Activated naive CD8-positive, alpha-beta T cell treated with anti-CD3 and anti-CD28 coated beads for 36 hours (primary cell): ENCODE measurements at places on chromosomes 7 and 10. TPM values are rescaled to one million over a fixed set of nuclear protein-coding genes. Genes with fewer than 3 reads are reported as not detected.
A peak's percentile ranks its signal among the peaks of the same experiment; 100 is the strongest.

Gene CPA4
- total RNA-seq: not detected

Gene CRHR2
- not detected for total RNA-seq

Gene C10orf95
- total RNA-seq: 0.62 TPM

Gene DRGX
- total RNA-seq: not detected

Gene EIF5AL1
- 3.1 TPM for total RNA-seq

Gene MINDY4
- 1.6 TPM for total RNA-seq

Gene HACD1
- 3.5 TPM for total RNA-seq

Gene MUC3A
- total RNA-seq: not detected

Gene EVX1
- not detected for total RNA-seq

Gene MEIG1
- 1.1 TPM for total RNA-seq

Gene CUL1
- 75.3 TPM for total RNA-seq

Gene RNF32
- 0.66 TPM for total RNA-seq

Gene LIPF
- total RNA-seq: not detected

Gene LRRC61
- 23.5 TPM for total RNA-seq

Gene GCK
- 3.7 TPM for total RNA-seq

GRCh38 chr10:34145715-34146114, 669.4 kb downstream of the PARD3 start:
- no peak for DNase-seq

- DNase-seq: no peak
Measured at GRCh38 chr7:105647591-105647990, 66.3 kb upstream of the EFCAB10 start.

GRCh38 chr7:2663121-2663886, 24.7 kb upstream of the AMZ1 start:
- no peak for DNase-seq

DNA sequence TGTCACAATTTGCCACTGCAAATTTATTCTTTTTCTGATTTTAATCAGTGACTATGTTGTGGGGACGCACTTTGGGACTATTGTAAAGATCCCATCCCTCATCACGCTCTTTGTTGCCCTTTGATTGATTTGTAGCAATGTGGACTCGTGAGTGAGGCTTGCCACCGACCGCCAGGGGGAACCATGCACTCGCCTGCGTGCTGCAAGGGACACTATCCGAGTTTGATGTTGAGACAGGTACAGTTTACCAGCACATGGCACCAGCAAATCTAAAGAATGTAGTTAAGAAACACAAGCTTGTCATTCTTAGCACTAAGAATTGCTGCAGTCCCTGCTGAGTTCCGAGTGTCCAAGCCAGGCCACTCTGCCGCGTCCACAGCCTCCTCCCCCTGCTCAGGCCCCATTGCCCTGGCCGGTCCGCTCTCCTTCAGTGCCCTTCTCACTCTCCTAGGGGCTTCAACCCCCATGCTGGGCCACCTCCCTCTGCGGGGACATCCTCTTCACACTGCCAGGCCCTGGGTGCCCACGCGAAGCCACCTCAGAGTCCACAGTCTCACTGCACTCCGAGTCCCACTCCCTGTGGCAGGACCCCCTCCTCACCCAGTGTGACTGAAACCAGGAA, 2.0 kb upstream of the SFTPA2 start:
- peak; percentile 59 for DNase-seq

DNA sequence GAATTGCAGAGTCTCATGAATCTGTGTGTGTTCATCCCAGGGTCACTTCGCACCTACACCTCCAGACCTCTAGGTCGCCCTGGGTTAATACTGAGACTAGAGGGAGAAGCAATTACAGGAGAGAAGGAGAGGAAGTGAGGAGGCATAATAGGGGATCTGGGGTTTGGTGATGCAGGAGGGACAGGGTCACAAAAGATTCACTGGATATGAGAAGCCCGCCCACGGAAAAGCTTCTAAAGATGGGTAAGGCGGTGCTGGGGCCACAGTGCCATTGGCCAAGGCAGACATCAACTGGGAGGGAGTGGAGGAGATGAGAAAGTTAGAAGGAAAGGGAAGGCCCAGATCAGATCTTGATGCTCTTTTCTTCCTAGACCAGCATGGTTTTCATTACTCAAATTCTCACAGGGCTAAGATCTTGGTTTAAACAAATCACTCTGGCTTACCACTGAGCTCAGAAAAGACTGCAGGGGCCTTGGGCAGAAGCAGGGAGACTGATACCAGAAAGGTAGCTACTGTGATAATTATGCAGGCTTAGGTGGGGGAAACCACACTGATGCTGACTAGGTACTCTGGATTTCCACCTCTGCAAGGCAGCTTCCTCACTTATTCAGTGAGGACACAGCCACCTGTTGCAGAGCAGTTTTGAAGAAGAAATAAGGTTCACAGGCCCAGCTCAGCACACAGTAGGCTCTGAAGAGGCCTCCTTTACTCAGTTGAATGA, 17.4 kb upstream of the ZNF273 start:
- DNase-seq: no peak

DNA sequence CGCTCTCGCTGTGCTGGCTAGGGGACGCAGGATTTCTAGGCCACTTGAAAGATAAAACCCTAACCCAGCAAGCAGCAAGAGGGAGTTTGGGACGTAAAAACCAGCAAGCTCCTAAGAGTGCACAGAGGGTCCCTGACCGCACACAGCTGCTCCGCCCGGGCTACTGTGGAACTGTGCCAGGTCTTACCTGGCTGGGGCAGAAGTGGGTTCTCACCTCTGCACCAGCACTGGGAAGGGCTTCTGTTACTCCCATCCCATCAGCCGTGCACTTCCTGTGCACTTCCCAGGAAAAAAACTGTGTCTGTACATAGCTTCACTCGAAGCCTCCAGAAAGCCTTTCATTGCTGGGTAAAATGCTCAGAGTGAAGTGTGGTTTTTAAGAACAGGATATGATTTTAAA, 45.9 kb upstream of the PTF1A start:
- no peak for DNase-seq

DNA sequence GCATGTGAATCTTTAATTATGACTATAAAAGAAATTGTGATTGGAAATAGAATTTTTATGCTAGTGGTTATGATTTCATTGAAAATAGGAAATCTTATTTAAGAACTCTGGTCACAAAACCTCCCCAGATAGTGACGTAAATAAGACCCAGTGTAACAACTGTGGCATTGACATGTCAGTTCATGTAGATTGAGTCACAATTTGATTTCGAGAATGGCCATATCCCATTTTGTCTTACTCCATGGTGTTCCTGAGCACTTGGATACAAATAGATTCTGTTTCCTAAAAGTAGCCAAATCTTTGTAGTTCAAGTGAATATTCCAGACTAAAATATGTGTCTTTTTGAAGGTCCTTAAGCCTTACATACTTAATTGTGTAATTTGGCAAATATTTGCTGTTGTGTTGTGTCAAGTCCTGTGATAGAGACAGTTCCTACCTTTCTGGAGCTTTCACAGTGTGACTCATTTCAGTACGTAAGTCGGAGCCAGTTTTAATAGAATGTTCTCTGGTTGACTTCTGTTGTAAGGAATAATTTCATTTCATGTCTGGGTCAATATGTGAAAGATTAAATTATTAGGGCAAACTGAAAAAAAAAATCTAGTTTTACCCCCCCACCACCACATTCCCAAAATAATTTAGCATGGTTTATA, 37.1 kb upstream of the TOMM7 start:
- DNase-seq: no peak

GRCh38 chr7:141114029-141114664, 40.3 kb downstream of the TMEM178B start:
- no peak for DNase-seq

GRCh38 chr10:119705434-119705831, 20.4 kb upstream of the INPP5F start:
- no peak for DNase-seq

- DNase-seq: no peak
Measured at GRCh38 chr7:148711191-148712102, 12.7 kb downstream of the CUL1 start.

DNA sequence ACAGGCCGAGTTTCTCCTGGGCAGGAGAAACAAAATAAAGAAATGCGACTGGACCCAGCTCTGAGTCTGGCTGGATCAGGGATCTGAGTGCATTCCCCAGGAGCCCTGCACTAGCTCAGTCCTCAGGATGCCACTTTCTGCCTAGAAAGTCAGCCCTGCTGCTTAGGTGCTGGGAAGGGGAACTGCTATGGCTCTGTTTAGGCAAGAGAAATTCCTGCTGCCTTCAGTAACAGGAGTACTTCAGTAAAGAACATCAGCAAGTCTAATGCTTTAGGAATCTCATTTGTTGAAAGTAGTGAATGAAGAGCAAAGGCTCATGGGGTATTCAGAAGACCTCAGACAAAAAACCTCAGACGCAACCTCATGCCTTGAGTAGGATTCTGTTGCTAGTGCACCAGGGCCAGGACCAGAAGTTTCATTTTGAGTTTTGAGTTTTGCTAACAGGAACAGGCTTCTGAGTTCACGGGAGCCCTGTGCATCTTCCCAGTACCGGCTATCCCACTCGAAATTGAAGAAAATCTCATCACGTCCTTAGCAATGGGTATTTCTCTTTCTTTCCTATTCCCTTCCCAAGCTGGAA, 170.8 kb upstream of the CDCA7L start:
- no peak for DNase-seq

DNA sequence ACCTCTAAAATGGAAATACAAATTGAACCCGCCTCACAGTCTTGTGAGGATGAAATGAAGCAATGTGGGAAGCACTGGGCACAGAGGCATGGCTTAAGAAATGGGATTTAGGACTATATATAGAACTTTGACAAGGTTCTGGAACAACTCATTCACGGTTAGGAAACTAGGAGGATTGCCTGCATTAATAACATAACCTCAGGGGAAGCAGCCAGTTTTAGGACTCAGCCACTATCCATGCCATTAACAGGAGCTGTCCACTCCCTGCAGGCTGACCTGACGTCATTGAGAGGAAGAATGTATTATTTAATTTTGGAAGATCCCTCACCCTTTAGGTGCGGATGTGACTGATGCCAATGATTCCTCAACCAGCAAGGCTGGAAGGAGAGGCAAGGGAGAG, 34.8 kb downstream of the ITGB8 start:
- no peak for DNase-seq

GRCh38 chr7:134060874-134061273, 66.3 kb upstream of the LRGUK start:
- DNase-seq: no peak

GRCh38 chr10:89079961-89080360, 89.4 kb downstream of the FAS start:
- no peak for DNase-seq

GRCh38 chr7:66880053-66880452, 41.0 kb upstream of the TMEM248 start:
- no peak for DNase-seq

DNA sequence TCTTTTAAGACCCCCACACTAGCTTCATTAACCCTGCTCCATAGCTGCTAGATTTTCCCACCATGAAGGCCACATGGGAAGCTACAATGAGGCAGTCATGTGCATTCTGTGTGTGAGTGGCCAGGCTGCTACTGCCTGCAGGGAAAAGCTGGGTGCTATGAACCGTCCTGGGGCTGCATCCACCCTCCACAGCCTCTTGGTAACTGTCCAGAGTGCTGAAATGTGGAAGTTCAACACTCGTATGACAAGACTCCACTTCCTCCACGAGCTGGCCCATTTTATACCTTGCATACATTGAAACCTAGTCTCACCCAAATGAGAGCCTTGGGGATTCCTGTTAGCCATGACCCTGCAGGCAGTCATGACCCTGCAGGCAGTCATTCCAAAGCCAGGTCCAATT, 59.4 kb downstream of the CUZD1 start:
- no peak for DNase-seq

- no peak for DNase-seq
Measured at GRCh38 chr7:16999541-17000267, 117.9 kb upstream of the AGR3 start.

DNA sequence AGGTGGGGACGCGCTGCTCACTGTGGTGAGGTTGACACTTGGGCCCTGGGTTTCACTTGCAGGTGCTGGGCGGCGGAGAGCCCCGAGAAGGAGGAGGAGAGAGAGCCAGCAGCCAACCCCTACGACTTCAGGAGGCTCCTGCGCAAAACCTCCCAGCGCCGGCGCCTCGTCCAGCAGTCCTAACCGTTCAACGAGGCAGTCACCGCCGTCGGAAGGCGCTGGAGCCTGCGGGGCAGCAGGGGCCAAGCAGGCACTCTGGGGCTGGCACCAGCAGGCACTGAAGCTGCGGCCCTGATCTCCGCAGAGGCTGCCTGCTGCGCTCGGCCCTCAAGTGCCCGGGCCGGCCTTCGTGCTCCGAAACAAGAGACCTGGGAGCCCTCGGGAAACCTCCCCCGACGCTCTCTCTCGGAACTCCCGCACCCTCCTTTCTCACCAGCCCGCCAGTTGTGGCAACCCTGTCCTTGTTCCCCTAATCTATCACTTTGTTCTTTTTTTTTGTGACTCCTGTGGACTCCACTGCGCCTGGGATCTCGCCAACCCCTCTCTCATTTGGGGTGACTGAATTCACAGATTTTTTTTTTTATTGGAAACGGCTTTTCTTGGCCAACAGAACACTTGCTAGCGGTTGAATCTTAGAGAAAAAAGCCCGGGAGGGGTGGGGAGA, 4.7 kb upstream of the GAD2 start:
- DNase-seq: no peak

- no peak for DNase-seq
Measured at GRCh38 chr7:54888067-54888733, 129.2 kb upstream of the SEC61G start.

GRCh38 chr7:45133877-45134276, 22.4 kb upstream of the TBRG4 start:
- DNase-seq: no peak

DNA sequence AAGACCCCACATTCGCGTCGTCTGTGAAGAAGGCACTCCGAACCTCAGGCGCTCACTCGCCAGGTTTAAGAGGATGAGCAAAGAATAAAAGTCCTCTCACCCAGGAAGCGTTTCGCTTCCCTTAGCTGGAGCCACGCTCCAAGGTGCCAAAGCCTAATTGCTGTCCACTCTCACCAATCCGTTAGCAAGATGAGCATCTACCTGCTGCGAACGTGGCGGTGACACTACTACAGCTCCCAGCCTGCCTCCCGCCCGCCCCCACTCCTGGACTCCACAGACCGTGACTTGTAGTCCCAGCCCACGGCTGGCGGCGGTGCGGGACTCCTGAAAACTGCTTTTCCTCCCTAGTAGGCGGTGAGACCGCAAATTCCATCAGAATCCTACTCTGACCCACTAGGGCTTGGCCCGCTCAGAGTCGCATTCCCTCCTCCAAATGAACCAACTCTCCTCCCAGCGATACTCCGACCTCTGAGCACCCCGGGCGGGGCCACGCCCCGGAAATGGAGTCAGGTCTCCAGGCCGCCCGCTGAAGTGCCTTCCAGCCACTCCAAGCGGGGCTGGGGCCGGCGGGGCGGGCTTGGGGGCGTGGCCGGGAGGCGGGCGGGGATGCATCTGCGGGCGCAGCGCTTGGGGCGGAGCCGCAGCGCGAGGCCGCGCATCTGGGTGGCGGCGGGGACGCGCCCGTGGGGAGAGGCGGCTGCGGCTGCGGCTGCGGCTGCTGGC, 521 bp upstream of the PTPN12 start:
- peak; percentile 98 for DNase-seq

GRCh38 chr10:71832967-71833366, 18.1 kb downstream of the PSAP start:
- peak; percentile 16 for DNase-seq

GRCh38 chr10:13404305-13404759, 56.2 kb upstream of the SEPHS1 start:
- DNase-seq: no peak
